Left hindlimb (tissue), 1 donor: ENCODE measurements at places on chromosomes 7 and 10.

DNA sequence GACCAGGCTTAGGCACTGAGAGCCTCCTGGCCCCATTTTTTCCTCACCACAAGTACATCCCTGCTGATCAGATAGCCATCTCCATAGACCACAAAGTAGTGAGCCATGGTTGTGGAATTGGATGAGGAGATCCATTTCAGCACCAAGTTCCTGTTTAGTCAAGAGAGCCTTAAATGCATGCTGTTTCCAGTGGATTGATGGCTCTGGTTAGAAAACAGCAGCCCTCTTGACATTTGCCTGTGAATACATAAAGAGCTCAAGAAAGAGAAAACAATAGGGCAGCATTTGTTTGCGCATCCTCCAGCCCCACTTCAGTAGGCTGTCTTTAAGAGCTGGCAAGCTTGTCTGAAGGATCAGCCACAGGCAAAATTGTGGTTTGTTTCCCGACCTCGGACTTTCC is 251.2 kb downstream of the POU6F2 start:
- peak; percentile 34 for DNase-seq

DNA sequence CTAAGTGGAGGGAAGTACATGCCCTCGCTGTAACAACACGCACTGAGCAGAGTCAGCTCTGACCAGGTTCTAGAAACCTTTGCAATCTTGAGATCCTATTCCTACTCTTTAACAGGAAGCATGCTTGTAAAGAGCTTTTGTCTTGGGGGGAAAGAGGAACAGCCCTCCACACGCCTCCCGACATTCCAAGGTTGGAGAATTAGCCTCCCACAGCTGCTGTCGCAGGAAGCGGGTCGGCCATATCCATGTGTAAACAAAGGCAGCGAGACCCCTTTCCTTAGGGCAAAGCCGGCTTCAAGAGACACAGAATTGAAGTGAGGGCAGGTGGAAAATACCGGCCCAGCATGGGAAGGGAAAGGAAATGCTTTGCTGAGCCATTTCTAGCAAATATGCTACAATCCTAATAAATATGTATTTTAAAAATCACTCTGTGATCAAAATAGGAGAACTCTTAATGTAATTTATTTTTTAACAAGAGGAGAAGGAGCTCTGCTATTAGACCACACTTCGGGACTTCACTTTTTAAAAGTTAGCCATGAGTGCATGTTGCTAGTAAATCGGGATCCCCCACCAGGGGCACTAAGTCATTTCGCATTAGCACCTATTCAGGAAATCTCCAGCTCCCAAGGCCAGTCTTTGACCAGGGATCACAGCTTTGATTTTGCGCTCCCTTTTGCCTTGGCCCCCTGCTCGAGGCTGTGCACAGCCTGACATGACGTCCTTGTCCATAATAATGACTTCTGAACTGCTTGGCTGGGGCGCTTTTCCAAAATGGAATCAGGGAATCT is 55.9 kb downstream of the FAM204A start:
- no peak for DNase-seq

- DNase-seq: no peak
Observed at GRCh38 chr10:67657775-67658174, 38.2 kb downstream of the CTNNA3 start.

DNA sequence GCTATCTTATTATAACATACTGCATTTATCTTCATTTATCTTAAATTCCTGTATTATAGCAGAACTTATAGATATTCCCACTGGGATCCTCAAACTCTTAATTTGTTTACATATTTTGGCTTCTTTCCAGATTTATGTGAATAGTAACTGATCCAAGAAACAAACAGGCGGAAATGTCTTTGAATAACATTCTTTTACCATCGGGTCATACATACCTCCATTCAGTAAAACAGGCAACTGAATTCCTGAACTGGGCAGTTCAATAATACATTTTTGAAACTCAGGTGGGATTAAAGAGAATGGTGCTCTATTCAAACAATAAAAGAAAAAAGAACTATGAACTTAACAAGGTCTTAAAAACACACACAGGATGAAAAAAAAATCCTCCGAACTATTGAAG is 337.4 kb downstream of the CRPPA start:
- no peak for DNase-seq

- DNase-seq: no peak
Observed at GRCh38 chr10:68517188-68517587, 10.1 kb downstream of the SLC25A16 start.

GRCh38 chr7:115462301-115463015 is 540.6 kb downstream of the MDFIC start:
- DNase-seq: no peak

DNA sequence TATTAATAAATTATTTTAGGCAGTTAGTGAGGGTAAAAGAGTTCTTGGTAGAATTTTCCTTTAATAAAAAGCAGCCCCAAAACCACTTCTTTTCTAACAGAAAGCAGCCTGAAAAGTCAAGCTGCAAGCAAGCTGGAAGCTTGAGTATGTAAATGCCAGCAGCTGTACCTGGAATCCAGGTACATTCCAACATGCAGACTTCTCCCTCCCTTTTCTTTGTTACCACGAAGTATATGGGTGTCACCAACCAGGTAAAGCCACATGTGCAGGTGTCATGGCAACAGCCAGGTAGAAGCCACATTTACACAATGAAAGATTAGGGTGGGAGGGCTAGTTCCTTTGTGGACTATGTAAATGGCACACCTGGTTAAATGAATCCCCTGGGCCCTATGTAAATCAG is 114.6 kb downstream of the EPC1 start:
- no peak for DNase-seq

GRCh38 chr7:39187130-39187529 is 209.4 kb downstream of the POU6F2 start:
- no peak for DNase-seq

DNA sequence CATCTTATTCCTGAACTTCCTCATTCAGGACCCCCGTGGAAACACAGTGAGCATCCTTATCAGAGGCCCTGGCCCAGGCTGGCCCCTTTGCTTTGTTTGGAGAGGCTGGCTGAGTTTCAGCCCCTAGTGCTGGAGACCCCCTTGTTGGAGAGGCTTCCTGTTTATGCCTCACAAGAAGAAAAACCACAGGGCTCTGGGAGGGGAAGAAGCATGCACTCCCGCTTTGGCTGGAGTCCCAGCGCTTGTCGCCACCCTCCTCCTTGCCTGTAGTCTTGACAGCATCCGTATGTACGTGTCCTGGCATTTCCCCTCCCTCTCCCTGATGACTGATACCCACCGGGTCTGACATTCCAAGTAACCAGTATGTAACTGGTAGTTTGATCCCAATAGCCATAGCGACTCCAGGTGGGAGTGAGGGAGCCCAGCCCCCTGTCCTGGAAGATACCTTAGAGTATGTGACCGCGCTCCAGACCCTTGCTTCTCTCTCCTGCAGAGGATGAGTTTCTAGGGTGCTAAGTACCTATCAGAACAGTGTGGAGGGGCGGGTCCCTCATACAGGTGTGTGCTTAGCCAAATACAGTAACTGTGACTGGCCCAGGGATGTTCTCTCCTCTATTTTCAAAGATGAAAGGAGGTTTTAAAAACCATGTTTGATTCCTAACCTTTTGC is 6.9 kb upstream of the ATP6V0E2 start:
- no peak for DNase-seq

- no peak for DNase-seq
Observed at GRCh38 chr7:38319873-38320272, 46.4 kb upstream of the TARP start.

GRCh38 chr10:96205580-96205979 is 65.8 kb downstream of the BLNK start:
- DNase-seq: no peak

DNA sequence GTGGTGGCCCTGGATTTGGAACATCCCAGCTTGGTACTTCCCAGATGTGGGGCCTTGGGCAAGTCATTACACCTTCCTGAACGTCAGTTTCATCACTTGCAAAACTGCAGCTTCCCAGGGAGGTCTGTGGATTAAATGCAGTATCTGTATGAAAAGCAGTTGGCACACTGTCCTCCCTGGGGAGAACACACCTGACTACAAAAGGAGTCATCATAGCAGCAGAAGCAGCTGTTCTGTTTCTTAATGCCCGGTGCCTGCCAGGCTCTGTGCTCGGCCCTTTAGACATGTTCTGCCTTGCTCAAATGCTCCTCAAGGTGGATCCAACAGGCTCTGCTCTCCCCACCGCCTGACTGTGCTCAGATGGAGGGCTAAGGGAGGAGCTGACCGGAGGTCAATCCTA is 31.0 kb downstream of the CDCA7L start:
- no peak for DNase-seq

DNA sequence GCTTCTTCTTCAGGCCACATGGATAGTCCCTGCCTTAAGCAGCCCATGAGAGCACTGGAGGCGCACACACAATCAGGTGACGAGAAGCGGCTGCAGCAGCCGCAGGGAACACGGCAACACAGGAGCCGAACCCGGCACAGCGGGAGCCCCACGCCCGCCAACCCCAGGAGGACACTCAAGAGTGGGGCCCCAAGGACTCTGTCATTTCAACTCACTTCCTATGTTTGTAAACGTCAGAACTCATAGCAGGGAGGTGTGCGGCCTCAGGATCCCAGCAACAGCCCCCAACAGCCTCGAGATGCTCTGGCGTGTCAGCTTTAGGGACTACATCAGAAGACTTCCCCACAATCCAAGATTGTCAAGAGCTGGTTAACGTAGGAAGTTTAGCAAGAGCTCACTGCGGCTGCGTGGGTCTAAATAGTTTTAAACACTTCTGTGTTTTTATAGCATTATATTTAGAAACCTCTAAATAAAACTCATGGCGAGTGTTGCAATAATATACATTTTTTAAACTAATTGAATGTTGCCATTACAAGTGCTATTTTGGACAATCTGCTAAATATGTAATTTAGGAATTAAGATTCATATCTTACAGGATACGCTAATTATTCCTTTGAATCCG is 123.4 kb downstream of the MAD1L1 start:
- DNase-seq: no peak

DNA sequence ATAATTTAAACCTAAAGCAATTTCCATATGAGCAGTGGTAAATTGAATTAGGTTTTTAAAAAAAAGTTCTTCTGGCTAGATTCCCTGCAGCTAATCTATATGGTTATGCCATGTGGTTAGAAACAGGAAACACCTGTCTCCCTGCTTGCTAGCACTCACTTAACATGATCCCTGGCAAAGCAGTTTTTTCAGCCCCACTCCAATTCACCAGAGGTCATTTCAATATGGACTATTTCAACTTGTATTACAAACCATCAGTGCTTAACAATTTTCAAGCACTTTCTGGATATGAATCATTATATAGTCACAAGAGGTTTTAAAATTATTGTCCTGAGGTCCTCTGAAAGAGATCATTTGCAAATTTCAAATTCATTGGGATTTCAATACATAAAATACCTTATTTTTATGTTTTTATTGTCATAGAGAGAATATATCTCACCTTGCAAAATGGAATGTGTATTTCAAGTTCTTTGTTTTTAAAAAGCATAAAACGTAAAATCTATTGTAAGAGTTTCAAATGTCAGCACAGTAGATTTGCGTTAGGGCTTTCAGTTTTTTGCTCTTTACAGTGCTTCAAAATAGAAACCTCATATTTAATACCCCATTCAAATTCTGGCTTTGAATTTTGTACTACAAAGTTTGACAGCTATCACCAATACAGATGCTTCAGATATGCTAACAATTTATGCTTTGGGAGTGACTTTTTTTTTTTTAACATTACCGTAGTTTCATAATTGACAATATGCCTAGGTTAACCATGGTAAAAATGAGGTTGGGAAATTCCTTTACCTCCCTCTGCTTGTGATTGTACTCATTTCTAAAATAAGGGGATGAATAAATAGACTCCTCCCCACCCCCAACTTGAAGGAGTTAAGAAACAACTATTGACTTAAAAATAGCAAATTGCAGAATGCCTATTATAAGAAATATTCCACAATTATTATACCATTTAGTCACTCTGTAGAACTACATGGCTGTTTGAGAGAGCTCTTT is 117.5 kb upstream of the HGF start:
- no peak for DNase-seq

- no peak for DNase-seq
Observed at GRCh38 chr10:119301397-119301796, 94.0 kb downstream of the GRK5 start.
